ENCODE measurements at places on chromosomes 2 and 18.

GRCh38 chr2:66813525-66813924 is 378.6 kb downstream of the MEIS1 start:
- DNase-seq = no peak

GRCh38 chr18:8107426-8107825 is 501.8 kb upstream of the RAB12 start:
- no peak for DNase-seq

GRCh38 chr2:240397542-240397916 is 37.9 kb upstream of the GPC1 start:
- no peak for DNase-seq

DNA sequence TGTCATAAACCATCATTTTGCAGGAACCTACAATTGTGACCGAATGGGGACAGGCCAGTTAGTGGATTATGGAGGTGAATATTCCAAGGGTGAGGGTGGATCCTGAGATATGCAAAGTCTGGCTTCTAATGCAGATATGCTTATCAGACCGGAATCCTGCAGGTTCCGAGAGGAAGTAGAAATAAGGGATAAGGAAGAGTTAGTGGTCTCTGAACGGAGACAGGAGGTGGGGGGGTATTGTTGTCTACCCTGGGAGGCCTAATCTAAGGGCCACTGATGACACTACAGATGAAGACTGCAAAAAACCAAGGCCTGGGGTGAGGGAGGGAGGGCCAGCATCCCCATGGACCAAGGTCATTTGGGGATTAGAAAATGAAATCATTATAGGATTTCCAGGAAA is 67.7 kb upstream of the GATA6 start:
- DNase-seq = no peak

- no peak for DNase-seq
These were observed 263.2 kb downstream of the CMPK2 start for GRCh38 chr2:6602471-6602870.

DNA sequence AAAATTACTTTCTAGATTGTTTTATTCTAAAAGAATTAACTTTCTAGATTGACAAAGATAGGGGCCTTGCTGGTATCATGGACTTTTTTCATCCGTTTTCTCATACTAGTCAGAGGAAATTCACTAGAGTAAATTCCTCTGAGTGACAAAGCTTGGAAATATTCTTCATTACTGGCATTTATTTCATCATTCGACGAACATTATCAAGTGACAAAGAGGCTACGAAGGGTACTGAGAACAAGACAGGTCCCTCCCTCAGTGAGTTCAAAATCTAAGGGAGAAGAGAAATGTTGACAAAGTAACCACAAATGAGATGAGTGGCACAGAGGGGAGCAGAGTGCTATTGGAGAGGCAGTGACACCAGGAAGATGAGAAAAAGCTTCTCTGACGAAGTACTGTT is 4.3 kb downstream of the EPG5 start:
- no peak for DNase-seq

- no peak for DNase-seq
These were observed 25.5 kb upstream of the ZCCHC2 start for GRCh38 chr18:62497190-62497772.

- DNase-seq = no peak
These were observed 3.6 kb upstream of the ACTG2 start for GRCh38 chr2:73889206-73889605.

- no peak for DNase-seq
These were observed 42.5 kb downstream of the ZNF519 start for GRCh38 chr18:14089781-14090180.

DNA sequence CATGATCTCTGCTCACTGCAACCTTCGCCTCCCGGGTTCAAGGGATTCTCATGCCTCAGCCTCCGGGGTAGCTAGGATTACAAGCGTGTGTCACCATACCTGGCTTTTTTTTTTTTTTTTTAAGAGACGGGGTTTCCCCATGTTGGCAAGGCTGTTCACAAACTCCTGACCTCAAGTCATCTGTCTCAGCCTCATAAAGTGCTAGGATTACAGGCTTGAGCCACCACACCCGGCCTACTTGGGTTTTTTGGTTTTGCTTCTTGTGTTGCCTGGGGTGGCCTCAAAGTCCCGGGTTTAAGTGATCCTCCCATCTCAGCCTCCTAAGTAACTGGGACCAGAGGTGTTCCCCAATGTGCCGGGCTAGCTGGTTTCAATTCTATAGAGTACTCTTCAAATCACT is 64.6 kb downstream of the NAPG start:
- no peak for DNase-seq

GRCh38 chr2:72276876-72277275 is 129.2 kb upstream of the CYP26B1 start:
- no peak for DNase-seq

GRCh38 chr2:112217854-112218253 is 37.0 kb downstream of the ZC3H8 start:
- DNase-seq = no peak

DNA sequence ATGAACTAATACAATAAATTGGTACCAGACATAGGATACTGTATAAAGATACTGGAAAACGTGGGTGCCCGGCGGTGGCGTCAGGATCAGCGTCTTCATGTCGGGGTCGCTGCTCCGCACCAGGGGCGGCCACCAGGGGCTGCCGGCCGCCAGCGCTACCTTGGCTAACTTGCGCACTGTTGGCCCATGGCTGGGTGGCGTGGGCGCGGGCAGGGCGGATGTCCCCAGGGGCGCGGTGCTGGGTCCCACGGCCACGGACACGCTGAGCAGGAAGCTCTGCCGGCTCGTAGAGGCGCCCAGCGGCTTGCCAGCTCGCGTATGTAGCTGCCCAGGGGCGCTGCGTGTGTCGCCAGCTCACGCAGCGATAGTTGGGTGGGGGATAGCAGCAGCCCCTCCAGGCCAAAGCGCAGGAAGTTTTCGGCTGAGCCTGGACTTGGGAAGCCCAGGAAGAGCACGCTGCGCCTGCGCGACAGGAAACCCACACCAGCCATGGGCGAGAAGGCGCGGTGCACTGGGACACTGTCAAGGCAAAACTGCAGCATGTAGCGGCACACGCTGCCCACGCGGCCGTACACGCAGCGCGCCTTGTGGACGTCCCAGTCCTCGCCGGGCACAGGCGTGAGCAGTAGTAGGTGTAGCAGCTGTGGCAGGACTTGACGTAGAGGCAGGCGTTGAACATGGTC is 299.9 kb downstream of the CCDC74A start:
- no peak for DNase-seq

GRCh38 chr2:43051338-43051737 is 175.1 kb downstream of the ZFP36L2 start:
- no peak for DNase-seq

DNA sequence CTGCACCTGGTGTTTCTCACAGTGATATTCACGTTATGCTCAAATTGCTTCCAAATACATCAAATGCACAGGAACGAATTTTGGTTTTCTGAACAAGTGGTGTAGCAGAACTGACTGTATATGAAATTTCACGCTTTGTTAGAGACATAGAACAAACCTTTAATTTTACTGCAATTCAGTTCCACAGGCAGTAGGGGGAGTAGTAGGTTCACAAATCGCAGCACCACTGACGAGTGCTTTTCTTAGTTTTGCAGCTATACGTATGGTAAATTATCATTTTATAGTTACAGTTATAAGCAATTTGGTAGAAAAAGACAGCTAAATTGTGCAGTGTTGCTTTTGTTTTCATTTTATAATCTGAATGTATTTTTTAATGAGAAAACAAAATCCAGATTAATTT is 113.3 kb downstream of the KIAA1328 start:
- DNase-seq = no peak

DNA sequence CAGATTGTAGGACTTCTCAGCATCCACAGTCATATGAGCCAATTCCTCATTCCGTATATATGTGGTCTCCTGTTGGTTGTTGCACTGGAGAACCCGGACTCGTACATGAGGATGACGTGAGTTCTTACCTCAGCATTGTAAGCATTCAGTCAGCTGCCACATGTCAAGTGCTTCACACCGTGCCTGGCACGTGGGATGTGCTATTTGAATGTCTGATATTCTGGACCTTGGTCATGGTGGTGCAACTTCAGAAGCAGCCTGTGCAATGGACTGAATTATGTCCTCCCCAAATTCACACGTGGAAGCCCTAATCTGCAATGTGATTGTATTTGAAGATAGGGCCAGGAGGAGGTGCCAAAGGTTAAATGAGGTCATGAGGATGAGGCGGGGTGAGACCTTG is 32.1 kb downstream of the PTGR3 start:
- no peak for DNase-seq

DNA sequence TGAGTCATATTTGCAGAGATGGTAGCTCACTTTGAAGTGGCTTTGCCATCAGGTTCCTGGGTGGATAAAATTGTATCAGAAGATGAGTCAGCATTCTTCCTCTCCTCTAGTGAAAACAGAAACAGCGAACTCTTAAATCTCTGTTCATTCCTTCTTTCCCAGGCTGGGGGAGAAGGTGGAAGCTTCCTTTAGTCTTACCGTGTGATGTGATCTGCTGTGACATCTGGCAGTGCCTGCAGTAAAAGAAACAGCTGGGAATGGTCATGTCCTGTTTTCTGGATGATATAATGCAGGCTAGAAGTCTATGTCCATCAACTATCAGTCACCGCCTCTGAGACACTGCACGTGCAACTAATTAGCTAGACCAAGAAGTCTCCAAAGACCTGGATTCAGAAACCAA is 171.6 kb downstream of the VAPA start:
- no peak for DNase-seq

DNA sequence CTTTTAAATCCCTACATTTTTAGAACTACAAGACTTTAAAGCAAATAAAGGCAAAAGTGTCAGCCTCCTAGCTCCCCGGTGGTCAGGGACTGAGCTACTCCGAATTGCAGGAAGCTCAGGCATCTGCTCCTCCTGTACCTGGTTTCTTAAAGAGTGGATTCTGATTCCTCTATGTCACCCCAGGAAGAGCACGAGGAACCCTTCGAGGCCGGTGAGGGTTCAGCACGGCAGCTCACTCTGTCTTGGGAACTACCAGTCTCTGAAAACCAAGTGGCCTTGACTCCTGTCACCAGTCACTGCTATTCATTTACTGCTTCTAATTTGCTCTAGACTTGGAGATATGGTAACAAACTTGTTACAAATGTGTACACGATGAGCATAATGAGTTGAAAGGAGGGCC is 2.3 kb downstream of the PER2 start:
- no peak for DNase-seq

GRCh38 chr2:160232905-160233475 is 32.9 kb upstream of the ITGB6 start:
- DNase-seq = no peak

GRCh38 chr2:17115042-17115441 is 403.2 kb downstream of the RAD51AP2 start:
- DNase-seq = no peak

DNA sequence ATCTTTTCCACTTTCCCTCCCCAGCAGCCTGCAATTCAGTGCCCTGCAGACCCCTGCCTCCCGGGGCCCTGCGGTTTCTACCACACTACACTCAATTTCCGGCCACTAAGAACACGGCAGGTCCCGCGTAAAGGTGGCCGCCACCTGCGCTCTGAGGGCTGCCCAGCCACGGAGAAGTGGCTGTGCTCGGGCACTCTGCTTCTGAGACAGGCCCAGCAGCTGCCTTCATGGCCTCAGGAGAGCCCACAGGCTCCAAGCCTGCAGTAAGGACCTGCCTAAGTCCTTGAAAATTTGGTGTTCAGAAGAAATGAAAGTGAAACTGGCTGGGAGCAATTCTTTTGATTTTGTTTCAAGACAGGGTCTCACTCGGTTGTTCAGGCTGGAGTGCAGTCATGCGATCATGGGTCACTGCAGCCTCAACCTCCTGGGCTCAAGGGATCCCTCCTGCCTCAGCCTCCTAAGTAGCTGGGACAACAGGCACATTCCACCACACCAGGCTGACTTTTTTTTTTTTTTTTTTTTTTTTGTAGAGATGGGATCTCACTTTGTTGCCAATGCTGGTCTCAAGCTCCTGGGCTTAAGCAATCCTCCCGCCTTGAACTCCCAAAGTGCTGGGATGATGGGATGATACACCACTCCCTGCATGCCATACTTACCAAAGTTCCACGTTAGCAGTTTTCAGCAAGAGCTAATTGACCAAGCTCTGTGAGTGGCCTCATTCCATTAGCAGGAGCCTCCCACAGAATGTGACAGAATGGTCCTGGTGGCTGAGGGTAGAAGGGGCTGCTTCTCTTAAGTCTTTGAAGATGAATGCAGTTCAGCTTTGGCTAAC is 14.6 kb upstream of the ALPP start:
- no peak for DNase-seq

GRCh38 chr2:200351815-200352214 is 45.3 kb downstream of the SPATS2L start:
- no peak for DNase-seq

DNA sequence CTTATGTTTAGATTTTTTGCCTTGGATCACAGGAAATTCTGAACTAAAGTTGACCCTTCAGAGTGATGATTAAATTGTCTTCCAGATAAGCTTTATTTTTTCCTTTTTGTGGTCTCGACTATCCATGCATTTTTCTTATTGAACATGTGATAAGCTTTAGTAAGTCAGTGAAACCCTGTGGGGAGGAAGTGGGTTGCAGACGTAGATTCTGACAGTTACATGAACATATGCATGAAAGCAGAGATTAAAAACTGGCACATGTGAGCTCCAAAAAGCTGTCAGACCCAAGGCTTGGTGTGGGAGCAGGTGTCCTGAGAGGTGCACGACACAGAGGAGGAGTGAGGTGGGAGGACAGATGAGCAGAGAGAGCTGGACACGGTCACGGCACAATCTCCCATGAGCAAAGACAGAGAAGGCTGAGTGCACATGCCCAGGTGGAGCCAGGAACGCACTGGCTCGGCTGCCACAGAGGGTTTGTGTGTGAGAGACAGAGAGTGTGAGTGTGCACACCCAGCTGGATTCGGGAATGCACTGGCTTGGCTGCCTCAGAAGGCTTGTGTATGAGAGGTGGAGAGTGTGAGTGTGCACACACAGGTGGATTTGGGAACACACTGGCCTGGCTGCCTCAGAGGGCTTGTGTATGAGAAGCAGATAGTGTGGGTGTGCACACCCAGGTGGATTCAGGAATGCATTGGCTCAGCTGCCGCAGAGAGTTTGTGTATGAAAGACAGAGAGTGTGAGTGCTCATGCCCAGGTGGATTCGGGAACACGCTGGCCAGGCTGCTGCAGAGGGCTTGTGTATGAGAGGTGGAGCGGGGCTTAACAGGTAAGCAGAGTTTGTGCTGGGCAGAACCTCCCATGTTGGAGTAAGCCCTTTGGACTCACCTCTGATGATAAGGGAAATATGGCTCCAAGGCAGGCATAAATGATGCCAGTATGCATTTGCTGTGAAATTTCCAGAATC is 849.1 kb upstream of the SALL3 start:
- DNase-seq = no peak

DNA sequence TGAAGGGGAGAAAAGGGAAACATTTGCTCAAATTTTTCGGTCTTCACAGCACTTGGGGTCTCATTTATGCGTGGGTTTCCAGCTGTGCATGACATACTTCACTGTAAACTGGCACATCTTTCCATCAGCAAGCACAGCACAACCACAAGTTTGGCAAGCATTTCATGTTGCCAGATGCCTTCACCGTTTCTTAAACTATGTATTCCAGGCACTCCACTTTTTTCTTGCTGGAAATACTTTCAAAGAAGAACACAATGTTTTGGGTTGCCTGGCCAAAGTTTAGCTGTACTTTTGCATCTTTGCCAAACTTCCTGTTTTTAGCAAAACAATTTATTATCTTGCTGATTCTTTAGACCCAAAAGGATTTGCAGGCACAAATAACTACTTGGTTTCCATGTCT is 194.6 kb upstream of the MEIS1 start:
- no peak for DNase-seq

GRCh38 chr2:207139552-207139951 is 26.2 kb downstream of the KLF7 start:
- DNase-seq = no peak

- DNase-seq = no peak
These were observed 109.9 kb downstream of the ARL4C start for GRCh38 chr2:234386971-234387370.

- DNase-seq = no peak
These were observed 31.3 kb upstream of the LINC00305 start for GRCh38 chr18:64180171-64180570.
